ENCODE measurements at places on chromosomes 7 and 10.
A peak's percentile ranks its signal among the peaks of the same experiment; 100 is the strongest.

DNA sequence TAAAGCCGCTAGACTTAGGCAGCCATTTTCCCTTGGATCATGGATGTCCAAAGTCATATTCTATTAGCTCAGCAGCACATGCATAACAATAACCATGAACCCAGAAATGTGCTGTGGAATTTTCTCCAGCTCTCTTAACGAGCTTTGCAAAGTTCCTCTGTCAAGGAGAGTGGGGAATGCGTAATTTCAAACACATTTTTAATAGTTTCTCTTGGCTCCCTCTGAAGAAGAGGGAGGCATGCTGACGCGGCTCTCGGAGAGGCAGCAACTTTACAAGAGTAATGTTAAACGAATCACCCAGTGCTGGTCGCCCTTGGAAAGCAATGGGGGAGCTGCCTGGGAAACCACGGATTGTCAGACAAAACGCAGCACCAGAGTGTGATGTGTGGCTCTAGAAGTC is 114.8 kb downstream of the RAB18 start:
- no peak for DNase-seq

DNA sequence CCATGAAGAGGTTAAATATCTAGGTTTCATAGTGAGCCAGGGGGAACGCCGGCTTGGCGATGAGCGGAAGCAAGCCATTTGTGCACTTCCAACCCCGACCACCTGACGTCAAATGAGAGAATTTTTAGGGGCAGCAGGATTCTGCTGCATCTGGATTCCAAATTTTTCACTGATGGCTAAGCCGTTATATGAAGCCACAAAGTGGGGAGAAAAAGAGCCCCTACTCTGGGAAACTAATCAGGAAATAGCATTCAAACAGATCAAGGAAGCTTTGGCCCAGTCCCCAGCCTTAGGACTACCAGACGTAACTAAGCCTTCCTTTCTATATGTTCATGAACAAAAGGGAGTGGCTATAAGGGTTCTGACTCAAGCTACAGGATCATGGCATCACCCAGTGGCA is 12.9 kb upstream of the ADCK2 start:
- no peak for DNase-seq

GRCh38 chr7:1839701-1840100 is 169.6 kb downstream of the ELFN1 start:
- DNase-seq: no peak

- no peak for DNase-seq
These were observed 16.6 kb downstream of the ASB13 start for GRCh38 chr10:5649746-5650145.

DNA sequence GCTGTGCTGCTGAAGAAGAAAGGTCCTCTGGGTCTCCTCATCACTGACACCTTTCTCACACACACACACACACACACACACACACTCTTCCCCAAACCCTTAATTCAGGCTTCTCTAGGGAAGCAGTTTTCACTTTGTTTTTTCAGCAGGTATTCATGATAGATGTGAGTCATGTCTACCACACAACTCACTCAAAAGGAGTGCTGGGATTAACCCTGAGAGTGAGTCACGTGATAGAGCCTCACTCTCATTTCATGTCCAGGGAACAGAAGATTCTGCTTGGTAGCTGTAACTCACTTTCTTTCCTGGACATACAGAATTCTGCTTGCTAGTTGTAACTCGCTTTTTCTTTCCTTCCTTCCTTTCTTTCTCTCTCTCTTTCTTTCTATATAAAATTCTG is 45.4 kb downstream of the VIM start:
- peak; percentile 25 for DNase-seq

- DNase-seq: no peak
These were observed 97.1 kb downstream of the CSTF2T start for GRCh38 chr10:51602326-51602725.

DNA sequence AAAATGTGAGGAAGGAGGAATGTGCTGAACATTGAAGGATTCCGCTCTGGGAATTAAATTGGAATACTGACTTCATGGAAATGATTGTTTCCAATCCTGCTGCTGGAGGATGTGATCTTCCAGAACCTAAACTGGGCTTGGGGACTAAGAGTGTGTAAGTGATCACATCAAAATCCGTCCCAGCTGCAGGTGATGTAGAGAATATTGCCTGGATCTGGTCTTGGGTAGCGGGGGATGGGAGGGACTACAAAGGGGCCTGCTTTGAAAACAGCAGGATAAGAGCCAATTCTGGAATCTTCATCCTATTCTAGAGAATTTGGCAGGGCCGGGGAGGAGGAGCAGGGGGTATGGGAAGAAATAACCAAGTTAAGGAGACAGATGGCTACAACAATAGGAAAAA is 552.2 kb upstream of the FZD8 start:
- DNase-seq: no peak

DNA sequence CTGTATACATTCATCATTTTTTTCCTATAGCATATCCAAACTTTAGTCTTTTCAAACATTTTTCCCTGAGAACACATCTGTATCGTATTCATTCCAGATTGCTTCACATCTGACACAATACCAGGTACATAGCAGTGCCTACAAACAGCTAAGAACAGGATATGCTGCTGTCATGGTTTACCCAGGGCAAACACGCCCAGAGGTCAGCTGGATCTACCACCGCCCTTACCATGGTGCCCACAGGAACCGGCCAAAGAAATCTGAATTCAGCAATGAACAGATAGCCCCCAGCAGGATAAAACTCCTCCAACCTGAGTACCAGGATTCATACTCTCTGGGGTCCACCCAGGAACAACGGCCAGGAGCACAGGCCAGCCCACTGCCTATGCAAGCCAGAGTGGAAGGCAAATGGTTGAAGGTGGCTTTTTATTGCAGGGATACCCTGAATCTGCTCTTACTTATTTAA is 43.0 kb downstream of the TNS3 start:
- no peak for DNase-seq

DNA sequence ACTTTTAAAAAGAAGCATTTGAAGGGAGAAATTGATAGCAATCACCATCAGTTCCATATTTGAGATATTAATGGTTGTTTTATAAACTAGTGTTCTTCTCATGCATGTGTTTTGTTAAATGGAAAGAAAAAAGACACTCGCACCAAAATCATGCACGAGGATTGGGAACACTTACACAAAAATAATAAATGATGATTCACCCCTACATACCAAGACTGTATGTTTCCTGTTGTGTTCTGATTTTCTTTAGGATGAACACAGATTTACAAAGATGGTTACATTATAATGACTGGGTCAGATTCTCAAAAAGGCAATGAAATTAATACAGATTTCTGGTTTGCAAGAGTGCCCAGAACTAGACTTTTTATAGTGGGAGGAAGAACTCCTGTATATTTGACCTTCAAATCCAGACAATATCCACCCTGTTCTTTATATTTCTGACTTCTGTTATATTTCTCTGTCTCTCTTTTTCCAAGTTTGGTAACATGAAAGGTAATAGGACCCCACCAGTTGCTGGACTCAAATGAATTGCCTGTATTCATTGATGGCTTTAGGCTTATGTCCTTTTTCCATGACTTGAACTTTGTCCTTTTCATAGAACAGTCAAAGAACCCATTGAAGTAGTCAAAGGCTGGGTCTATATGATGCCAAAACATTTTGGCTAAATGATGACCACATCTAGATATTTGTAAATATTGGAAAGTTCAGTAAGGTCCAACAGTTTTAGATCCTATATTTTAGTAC is 54.4 kb downstream of the SEMA3A start:
- no peak for DNase-seq

Measured in AG08396 (cell line).